ENCODE measurements at places on chromosomes 7 and 10.
A peak's percentile ranks its signal among the peaks of the same experiment; 100 is the strongest.

DNA sequence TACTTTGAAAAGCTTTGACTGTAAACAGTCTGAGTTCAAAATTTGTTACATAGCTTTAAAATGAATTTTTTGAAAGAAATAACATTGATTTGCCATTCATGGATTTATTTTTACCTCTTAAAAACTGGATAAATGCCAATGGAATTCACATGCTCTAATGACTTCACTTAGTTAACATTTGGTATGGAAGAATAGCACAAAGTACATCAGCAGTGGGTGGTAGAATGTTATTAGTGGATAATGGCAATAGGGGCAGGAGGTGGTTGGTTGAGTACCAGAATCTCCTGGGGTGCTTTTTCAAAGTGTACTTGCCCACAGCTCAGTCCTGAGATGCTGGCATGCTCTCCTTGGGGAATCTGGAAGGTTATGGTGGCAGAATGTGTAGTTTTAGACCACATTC is 4.7 kb downstream of the PPP1R9A start:
- H3K4me3 ChIP-seq = no peak overlapping the region
- no peak overlapping the region for H3K27ac ChIP-seq
- peaks cover 48% of the 10 kb centered on the region for H3K27me3 ChIP-seq
- DNase-seq = no peak
- H3K4me1 ChIP-seq = no peaks in the 10 kb centered on the region

DNA sequence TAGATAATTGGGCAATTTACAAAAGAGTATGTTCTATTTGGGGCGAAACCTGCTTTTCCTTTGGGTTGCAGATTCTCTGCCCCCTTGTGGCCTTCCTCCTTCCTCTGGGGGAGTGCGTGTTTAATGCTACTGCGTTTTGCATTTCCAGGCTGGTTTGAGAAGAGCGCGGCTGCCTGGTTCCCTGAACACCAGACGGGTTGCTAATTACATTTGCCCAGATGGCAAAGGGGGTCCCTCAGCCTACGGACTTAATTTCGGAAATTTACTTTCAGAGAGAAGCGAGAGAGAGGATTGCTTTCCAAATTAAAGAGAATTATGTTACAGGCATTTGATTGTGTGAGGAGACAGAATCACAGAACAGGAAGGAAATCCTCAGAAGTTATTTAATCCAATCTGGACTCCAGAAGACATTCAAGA is 91.9 kb upstream of the JAZF1 start:
- H3K4me3 ChIP-seq = no peak overlapping the region
- no peaks in the 10 kb centered on the region for H3K27me3 ChIP-seq
- peaks cover 7% of the 10 kb centered on the region for H3K36me3 ChIP-seq
- peak; percentile 30 for DNase-seq
- H3K4me1 ChIP-seq = peaks cover 8% of the 10 kb centered on the region

DNA sequence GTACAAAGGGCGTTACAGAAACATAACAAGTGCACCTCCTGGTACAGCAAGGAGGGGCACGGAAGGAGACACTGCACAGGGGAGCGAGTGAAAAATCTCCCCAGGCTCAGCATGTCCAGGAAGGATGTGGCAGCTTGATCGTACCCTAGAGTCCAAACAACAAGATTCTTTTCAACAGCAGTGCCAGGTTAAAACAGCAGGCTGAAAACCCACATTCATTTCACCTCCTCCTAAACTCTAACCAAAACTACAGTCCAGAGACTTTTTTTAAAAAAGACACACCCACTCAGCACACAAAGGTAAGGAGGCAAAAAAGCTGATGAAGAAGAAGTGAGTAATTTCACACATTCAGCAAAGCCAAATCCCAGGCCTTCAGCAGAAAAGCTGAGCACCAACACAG is 138.8 kb downstream of the SFMBT2 start:
- DNase-seq = no peak
- H3K4me1 ChIP-seq = peaks cover 7% of the 10 kb centered on the region
- no peak overlapping the region for H3K4me3 ChIP-seq
- no peak overlapping the region for H3K27ac ChIP-seq

- no peak for DNase-seq
- H3K36me3 ChIP-seq = no peaks in the 10 kb centered on the region
- H3K4me3 ChIP-seq = no peak overlapping the region
- H3K27ac ChIP-seq = no peak overlapping the region
- H3K27me3 ChIP-seq = peaks cover 16% of the 10 kb centered on the region
Observed at GRCh38 chr7:120444650-120445049, 171.7 kb downstream of the KCND2 start.

GRCh38 chr10:29840516-29841276 is 205.9 kb upstream of the SVIL start:
- H3K27me3 ChIP-seq = no peaks in the 10 kb centered on the region
- no peak for DNase-seq
- no peak overlapping the region for H3K27ac ChIP-seq
- H3K36me3 ChIP-seq = no peaks in the 10 kb centered on the region
- no peak overlapping the region for H3K4me3 ChIP-seq

GRCh38 chr10:44569193-44570091 is 184.5 kb upstream of the CXCL12 start:
- no peaks in the 10 kb centered on the region for H3K27me3 ChIP-seq
- H3K27ac ChIP-seq = peak overlapping the region; percentile 18
- H3K36me3 ChIP-seq = no peaks in the 10 kb centered on the region
- H3K4me3 ChIP-seq = no peak overlapping the region
- H3K4me1 ChIP-seq = peaks cover 11% of the 10 kb centered on the region

GRCh38 chr10:89929282-89930026 is 228.1 kb downstream of the KIF20B start:
- no peak for DNase-seq
- no peaks in the 10 kb centered on the region for H3K27me3 ChIP-seq
- H3K4me3 ChIP-seq = no peak overlapping the region
- no peak overlapping the region for H3K27ac ChIP-seq
- H3K4me1 ChIP-seq = peaks cover 7% of the 10 kb centered on the region

DNA sequence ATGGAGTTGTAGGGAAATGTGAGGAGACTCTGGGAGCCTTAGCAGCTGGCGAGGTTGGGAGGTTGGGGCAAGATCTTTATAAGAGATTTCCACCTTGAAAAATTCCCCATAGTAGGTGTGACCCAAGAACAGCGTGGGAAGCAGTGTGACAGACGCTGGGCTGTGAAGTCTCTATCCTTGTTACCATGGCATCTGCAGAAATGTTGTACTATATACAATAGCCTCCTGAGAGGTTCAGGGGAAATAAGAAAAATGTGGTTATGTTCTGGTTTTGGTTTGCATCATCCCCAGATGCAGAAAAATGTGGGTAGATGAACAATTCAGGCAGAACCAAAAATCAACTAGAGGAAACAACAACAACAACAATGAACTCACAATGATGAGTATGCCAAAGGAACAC is 498.6 kb downstream of the SH2D4B start:
- peaks cover 88% of the 10 kb centered on the region for H3K27me3 ChIP-seq
- no peaks in the 10 kb centered on the region for H3K4me1 ChIP-seq
- H3K36me3 ChIP-seq = no peaks in the 10 kb centered on the region
- H3K4me3 ChIP-seq = no peak overlapping the region
- H3K27ac ChIP-seq = no peak overlapping the region

Measured in MCF 10A (cell line).